Renal pelvis (tissue), 12 donors: ENCODE measurements at places on chromosomes 5 and 9. TPM values are rescaled to one million over a fixed set of nuclear protein-coding genes. Genes with fewer than 3 reads are reported as not detected.

DNA sequence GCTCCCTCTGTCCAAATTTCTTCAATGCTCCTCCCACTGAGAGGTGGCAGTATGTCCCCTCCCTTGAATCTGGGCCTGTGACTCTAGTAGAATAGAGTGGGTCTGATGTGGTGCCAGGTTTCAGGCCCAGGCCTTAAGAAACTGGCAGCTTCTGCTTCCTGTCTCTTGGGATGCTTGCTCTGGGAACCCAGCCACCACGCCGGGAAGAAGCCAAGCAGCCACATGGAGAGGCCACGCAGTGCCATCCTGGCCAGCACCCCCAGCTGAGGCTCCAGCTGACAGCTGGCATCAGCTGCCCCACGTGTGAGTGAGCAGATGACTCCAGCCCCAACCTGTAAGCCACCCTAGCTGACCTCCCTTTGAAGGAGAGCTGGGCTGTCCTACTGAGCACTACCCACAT lies 7.3 kb upstream of the TSPAN17 start:
- DNase-seq: no peak

Gene IL17B
- polyA plus RNA-seq: 2.1 TPM

Gene HARS2
- polyA plus RNA-seq: 55.1 TPM

DNA sequence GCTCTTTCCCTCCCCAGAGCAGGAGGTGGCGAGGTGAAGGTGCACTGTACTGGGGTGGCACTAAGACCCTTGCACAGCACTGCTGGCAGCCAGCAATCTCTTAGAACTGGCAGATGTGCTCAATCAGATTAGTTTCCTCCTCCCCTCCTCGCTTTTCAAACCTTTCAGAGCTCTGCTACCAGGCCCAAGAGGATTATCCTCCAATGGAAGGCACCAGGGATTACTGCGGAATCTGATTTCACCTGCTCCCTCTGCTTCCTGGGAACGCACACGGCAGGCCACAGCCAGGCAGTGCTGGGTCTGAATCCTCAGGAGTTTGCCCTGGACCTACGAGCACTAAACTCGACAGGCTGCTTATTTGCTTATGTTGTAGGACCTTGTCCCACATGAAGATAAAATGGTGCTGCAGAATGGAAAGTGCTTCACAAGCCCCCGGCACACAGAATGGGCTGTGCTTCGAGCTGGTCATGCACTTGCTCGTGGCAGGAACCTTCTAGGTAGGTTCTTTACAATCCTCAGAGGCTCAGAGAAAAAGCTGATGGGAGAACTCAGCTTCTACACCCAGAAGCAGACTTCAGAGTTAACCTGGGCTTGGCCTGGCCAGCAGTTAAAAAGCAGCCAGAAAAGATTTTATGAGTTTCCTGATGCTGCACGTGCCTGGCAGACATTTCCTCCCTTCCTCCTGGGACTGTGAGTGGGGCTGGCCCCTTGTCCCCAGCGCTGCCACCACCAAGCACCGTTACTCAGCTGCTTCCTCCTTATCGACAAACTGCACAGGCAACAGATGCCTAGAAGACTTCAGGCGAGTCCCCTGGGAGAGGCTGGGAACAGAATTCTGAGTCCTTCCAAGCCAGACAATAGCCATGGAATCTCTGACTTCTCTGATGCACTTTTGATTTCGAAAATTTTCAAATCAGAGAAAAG lies 33.1 kb downstream of the FABP6 start:
- no peak for DNase-seq

GRCh38 chr5:14212838-14213237 lies 69.7 kb downstream of the TRIO start:
- no peak for DNase-seq

Gene TNFSF15
- polyA plus RNA-seq: 9.7 TPM

Gene NKD2
- 21.1 TPM for polyA plus RNA-seq

DNA sequence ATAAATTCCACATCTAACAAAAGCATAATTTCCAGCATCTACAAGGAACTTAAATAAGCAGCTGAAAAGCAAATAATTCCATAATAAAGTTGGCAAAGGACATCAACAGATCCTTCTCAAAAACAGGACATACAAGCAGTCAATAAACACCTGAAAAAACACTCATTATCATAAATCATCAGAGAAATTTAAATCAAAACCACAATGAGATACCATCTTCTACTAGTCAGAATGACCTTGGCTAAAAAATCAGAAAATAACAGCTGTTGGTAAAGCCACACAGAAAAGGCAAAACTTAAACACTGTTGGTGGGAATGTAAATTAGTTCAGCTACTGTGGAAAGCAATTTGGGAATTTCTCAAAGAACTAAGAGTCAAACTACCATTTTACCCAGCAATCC lies 1371.1 kb upstream of the ACO1 start:
- DNase-seq: no peak

DNA sequence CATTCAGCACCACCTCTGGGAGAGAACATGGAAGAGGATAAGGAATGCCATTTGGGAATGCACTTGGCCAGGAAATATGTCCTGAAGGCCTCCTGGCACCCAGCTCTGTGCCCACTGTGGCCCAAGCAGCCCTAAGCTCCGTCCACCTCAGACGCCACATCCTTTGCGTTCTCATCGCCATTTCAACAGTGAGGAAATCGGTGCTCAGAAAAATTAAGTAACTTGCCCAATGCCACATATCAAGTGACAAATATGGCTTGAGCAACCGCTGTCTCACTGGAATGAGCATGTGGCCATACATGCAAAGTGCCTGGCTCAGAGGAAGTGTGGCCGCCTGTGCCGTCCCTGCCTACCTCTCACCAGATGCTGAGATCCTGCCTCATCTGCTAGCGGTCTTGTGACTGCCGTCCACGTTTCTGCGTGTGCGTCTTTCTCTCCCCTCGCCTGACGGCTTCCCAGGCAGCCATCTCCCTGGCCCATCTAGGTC lies 984 bp upstream of the DOK3 start:
- DNase-seq: no peak

Gene KIAA0825
- polyA plus RNA-seq: 3.7 TPM

DNA sequence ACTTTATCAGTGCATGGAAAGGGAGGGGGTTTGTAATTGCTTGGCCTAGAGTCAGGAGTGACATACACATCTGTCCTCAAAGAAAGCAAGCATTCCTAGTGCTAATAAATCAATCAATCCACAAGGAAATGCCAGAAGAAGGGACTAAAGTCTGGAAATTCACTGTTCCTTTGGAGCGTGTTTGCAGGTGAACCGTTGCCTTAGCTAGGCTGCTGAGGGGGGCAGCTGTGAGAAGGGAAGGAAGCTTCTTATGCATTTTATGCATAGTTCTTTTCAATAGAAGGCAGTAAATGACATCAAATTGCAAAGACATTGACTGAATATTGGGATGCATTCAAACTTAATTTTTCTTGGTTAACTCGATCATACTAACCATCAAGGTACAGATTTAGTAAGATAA lies 1092.5 kb upstream of the SEMA6A start:
- no peak for DNase-seq

- DNase-seq: peak; percentile 23
These were observed 558.5 kb upstream of the ARRDC3 start for GRCh38 chr5:91941588-91941987.

DNA sequence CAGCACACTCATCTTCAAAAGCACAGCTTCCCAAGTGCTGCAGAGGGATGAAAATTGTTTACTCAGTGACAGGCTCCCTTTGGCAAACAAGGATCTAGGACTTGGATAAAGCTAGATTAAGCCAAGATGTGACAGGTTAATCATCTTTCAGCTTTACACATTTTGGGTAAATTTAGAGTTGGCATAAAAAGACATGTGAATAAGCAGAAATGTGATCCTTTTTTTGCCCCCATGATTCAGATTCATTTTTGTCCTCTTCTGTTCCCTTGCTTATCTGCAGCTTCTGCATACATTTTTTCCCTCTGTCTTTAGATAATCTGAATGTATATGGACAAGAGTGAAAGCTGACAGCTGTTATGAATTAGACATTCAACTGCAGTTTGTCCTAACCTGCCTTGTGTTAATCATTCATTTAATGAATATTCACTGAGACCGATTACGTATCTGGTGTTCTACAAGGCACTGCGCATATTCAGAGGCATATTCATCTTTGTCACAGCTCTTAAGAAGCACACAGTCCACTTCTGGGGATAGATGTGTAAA lies 19.6 kb downstream of the ADAMTSL1 start:
- DNase-seq: no peak

- no peak for DNase-seq
These were observed 129.9 kb upstream of the MOCS2 start for GRCh38 chr5:53239301-53239990.

- DNase-seq: no peak
These were observed 489.6 kb downstream of the MAN2A1 start for GRCh38 chr5:110179321-110179720.

GRCh38 chr9:68775003-68775730 lies 70.1 kb downstream of the PIP5K1B start:
- DNase-seq: no peak

Gene PLPPR1
- polyA plus RNA-seq: 16.0 TPM

- no peak for DNase-seq
These were observed 110.1 kb downstream of the WNK2 start for GRCh38 chr9:93294011-93294410.

- DNase-seq: no peak
These were observed 1.7 kb downstream of the RRAGA start for GRCh38 chr9:19050637-19051591.

Gene PCDHGC4
- polyA plus RNA-seq: 3.8 TPM

- no peak for DNase-seq
These were observed 13.1 kb upstream of the RLN1 start for GRCh38 chr9:5352637-5353248.

- no peak for DNase-seq
These were observed 1.5 kb downstream of the MAMDC4 start for GRCh38 chr9:136853596-136854112.

DNA sequence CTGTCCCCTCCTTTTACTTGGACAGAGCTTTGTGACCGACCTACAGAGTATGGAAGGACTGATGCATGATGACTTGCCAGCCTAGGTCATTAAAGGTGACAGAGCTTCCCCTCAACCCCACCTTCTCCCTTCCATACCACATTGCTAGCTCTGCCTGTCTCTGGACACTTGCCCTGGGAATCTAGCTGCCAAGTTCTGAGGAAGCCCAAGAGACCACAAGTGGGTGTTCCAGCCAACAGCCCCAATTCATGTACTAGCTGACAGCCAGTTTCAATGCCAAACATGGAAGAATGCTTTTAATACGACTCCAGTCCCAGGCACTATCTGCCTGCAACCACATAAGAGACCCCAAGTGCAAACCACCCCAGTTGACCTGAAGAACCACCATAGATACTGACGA lies 477.1 kb downstream of the SPOCK1 start:
- DNase-seq: no peak

DNA sequence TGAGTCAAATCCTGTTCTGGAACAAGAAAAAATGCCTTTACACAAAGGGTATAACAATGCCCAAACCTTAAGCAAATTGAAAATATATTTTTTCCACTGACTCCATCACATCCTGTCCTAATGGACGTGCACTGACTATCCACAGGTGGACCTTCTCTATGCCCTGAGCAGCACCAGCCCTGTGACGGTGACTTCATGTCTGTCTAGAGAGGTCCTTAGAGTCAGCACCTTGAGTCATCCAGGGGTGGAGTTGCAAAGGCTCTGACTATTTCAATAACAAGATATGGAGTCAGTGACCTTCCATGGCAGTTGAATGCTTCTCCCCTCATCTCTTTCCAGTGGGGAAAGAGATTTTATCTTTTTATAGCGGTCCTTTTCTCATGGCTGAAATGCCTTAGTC lies 78.0 kb downstream of the YIPF5 start:
- no peak for DNase-seq

DNA sequence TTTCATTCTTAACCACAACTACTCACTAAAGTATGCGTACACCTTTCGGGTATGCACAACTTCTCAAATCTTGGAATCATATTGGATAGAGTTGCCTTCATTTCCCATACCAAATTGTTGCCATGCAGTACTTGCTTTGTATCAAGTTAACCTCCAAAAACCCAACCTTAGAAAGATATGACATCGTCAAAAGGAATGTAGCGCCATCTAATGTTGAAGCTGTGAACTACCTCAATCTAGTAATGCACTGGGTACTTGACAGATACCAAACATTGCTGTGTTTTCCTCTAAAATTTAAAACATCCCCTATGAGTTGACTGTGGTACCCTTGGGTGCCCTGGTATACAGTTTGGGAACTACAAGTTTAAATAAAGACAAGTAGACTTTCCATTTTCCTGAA lies 318.4 kb downstream of the ARL15 start:
- DNase-seq: no peak

DNA sequence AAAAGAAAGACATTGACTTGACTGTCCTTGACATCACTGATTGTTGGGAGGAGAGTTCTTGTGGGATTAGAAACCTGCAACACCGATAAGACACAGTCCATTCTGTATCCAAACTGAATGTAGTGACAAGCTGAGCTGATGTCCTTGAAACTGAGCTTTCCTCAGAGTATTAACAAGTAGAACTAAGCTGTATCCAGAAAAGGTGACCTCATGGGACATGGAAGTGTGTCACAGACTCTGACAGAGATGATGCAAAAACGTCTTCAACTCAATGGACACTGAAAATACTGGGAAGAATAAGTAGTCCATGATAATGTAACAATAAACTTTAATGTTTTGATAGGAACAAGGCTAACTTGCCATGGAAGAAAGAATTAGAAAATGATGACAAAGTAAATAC lies 690.1 kb downstream of the CDH18 start:
- DNase-seq: no peak

GRCh38 chr9:117034866-117035265 lies 347.8 kb downstream of the TRIM32 start:
- peak; percentile 31 for DNase-seq

- DNase-seq: peak; percentile 41
These were observed 29.8 kb upstream of the FBP1 start for GRCh38 chr9:94668928-94669729.

DNA sequence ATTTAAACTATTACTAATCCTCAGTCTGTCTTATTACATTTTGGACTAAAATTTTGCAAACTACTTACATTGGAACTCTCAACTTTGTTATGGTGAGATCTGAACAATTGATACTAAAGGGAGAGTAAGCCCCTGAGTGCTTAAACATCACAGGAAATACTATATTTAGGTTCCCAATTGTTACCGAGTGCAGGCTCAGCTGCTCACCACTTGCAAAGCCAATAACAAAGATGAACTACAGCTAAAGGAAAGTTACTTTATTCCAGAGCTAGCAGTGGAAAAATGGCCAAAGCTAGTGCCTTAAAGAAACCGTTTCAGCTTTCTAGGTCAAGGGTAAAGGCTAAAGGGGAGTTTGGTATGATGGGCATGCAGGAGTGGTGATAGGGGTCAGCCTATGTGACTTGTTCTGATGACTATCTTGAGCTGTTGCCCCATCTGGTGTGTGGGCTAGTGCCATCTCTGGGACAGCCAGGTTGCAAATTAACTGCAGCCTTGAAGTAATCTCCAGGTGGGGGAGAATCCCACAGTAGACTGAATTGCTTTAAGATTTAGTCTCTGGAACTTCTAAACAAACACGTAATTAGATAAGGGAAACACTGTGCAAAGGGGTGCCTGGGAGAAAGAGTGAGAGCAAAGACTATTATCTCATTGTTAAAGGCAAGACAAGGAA lies 7.8 kb upstream of the NDUFB6 start:
- no peak for DNase-seq
